ENCODE measurements at places on chromosomes 11 and 22.

GRCh38 chr11:62295504-62295903 is 3.4 kb downstream of the SCGB1D4 start:
- no peak for DNase-seq

GRCh38 chr11:109972181-109972715 is 120.9 kb upstream of the ZC3H12C start:
- DNase-seq: no peak

GRCh38 chr11:84214557-84214956 is 928.4 kb upstream of the CCDC90B start:
- DNase-seq: no peak

GRCh38 chr11:40921246-40921645 is 538.2 kb downstream of the LRRC4C start:
- DNase-seq: no peak

DNA sequence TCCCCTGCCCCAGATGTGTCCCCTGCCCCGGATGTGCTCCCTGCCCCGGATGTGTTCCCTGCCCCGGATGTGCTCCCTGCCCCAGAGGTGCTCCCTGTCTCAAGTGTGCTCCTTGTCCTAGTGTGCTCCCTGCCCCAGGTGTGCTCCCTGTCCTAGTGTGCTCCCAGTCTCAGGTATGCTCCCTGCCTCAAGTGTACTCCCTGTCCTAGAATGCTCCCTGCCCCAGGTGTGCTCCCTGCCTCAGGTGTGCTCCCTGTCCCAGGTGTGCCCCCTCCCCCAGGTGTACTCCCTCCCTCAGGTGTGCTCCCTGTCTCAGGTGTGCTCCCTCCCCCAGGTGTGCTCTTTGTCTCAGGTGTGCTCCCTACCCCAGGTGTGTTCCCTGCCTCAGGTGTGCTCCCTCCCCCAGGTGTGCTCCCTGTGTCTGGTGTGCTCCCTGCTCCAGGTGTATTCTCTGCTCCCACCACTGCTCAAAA is 48.7 kb upstream of the RASD2 start:
- no peak for DNase-seq

GRCh38 chr11:130773244-130773820 is 142.9 kb downstream of the SNX19 start:
- no peak for DNase-seq

DNA sequence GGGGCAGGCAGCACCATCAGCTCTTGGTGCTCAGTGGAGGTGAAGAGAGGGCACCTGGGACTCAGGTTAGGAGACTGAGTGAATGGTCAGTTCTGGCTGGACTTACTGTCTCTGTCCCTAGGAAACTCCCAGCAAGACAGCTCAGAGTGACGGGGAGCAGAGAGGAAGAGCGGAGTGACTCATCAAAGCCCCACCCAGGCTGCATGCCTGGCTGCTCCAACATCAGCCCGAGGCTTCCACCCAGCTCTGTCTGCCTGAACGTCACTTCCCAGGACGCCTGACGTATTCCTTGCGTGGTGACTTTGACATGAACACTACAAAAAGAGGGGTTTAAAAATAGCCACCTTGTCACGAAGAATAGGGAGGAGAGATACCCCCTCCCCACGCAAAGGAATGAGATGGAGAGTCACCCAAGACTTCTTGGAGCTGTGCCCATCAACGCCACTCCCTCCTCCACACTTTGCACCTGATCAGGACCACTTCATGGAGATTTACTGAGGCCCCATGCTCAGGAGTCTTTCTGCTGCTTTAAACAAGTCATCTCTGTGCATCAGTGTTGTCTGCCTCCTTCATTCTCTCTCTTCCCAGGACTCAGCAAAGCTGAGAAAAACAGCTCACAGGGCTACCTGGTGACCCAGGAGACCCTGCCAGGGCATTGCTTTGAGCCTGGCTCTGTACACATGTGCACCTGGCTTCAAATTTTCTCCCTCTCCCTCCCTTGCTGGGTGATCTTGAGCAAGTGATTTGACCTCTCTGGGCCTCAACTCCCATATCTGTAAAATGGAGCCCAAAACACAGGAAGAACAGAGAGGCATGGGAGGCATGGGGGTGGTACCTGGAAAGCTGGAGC is 83.1 kb downstream of the MN1 start:
- no peak for DNase-seq

DNA sequence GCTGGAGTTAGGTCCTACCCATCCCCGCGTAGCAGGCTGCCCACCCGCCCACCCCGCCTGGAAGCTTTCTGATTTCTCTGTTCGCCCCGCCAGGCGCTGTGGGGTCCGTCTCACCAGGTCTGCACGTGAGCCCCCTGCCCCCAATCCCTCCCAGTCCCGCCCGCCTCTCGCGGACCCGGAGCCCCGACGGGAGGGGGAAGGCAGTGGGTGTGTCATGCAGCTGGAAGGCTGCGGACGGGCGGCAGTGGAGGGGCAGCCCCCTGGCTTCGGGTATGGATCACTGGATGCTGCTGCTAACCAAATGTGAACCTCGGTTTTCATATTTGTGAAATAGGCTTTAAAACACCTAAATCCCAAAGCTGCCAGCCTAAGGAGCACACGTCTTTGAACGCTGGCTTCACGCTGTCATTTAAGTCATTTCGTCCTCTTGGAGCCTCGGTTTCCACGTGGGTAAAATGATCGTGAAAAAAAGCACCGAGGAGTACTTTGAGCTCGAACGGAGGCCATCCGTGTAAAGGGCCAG is 568 bp upstream of the BIK start:
- DNase-seq: no peak

DNA sequence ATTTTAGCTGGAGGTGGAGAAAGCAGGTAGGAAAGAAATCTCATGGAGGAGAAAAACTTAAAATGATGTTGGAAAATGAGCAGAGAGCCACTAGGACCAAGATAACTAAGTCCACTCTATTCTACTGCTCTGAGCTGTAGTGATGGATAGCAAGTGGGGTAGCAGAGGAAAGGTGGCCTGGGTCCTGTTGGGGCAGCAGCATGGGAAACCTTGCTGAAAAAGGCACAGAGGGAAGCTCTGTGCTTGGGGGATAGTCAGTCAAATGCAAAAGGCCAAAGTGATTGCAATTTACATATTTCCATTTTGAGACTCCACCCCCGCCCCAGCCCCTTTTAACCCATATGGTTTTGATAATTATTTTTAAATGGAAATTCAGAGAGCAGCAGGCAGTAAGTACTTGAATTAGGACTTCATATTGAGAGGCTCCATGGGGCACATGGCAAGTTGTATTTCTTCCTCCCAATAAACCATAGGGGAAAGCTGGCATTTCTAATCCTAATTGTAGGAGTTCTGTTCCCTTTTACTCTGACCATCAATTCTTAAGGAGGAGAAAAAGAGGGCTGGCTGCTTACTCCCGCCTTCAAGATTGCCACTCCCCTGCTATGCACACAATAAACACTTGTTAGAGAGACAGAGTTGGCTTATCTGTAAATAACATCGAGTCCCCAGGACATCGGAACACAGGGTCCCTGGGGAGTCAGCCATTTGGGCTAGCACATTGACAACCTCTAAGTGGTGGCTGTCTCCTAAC is 1341.5 kb upstream of the TENM4 start:
- no peak for DNase-seq

- DNase-seq: no peak
Measured at GRCh38 chr11:132556316-132556715, 976.0 kb downstream of the OPCML start.

DNA sequence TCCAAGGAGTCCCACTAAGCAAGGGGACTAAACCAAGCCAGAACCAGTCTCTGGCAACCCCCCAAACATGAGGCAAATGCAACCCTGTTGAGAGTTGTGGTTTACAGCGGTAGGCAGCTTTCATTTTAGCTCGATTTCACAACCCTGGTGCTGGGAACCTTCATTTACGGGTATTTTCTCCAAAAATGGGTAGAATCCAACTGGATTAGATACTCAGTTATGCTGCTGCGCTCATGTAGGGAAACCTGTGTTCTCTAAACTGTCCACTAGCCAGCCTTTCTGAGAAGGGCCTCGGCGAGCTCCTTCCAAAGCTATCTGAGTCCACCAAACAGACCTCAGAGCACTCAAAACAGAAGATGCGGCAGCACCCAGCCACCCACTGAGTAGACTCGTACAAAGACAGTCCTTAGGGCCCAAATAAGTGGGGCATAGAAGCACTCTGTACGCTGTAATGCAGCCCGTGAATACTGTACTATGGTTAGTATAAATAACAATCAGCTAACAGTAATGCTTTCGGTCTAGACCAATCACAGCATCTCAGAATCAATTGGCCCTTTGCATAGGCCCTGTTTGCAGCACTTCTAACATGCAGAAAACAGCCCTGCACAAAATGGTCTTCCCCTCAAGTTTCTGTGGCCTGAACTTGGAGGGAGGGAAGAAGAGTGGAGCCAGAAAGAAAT is 104.7 kb downstream of the ETS1 start:
- no peak for DNase-seq
